ENCODE measurements at places on chromosomes 2 and 18.

- DNase-seq: no peak
Observed at GRCh38 chr18:70973626-70974025, 684.8 kb downstream of the SOCS6 start.

DNA sequence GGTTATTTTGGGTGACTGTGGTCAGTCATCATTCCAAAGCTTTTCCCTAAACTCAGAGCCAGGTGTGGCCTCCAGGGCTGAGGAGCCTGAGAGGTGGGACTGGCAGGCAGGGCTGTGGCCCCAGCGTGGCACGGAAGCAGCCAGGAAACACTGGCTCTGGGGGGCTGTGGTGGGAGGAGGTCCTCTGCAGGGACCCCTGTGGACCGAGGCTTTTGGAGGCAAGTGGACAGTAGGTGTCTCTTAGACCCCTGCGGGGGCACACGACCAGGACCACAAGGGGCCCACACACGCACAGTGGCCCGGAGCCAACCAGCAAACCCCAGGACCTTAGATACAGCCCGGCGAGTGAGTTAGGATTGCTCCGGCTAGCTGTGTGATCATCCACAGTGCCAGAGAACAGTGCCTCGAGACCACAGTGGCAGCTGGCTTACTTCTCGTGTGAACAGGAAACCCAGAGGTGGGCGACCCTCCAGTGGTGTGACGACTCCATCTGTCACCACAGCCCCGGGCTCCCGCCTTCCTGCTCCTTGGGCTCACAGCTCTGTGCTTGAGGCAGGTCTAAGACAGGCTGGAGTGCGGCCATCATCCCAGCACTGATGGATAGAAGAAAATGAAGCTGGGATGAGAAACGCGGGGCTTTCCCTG, 1.6 kb upstream of the RTP5 start:
- DNase-seq: no peak

DNA sequence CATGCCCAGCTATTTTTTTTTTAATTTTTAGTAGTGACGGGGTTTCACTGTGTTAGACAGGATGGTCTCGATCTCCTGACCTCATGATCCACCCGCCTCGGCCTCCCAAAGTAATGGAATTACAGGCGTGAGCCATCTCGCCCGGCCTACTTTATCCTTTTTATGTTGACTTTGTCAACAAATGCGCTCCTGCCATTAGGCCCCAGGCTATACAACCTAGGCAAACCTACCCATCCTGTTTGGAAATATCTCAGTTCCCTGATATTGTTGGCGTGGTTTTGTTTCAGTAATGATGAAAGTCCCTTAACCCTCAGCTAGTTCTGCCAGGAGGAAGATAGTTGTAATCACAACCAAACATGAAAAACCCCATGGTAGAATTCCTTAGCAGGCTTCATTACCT, 249.4 kb upstream of the SOX11 start:
- no peak for DNase-seq

DNA sequence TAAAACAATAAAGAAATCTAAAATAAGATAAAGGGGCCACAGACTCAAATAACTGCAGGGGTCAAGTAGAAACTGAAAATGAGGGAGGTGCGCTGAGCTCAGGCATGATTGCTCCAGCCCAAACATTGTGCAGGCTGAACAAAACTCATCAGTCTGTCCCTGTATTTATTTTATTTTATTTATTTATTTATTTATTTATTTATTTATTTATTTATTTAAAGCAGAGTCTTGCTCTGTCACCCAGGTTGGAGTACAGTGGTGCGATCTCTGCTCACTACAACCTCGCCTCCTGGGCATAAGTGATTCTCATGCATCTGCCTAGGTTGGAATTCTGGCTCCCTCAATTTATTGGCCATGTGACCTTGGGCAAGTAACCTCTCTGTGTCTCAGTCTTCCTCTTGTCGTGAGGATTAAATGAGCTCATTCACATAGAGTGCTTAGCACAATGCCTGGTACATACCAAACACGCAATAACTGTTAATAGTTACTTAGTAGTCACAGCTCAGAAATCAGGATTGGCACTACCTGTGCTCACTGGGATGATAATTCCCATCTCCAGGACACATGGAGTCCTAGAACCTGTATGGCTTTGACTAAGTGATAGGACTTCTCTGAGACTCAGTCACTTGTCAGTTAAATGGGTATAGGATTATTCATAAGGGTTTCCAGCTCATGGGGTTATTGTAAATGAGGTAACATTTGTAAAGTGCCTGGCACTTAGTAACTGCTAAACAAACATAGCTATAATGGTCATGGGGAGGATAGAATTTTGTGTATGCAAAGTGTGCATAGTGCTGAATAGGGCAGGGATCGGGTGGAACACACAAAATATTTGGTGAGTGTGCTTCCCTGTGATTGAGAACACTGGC, 6.0 kb downstream of the SPEG start:
- no peak for DNase-seq

- DNase-seq: no peak
Observed at GRCh38 chr2:217942731-217943335, 60.0 kb downstream of the TNS1 start.

All from activated CD4-positive, alpha-beta T cell treated with anti-CD3 and anti-CD28 coated beads for 1 hour (primary cell).